ENCODE measurements at places on chromosomes 5 and 9.

GRCh38 chr5:171462928-171463861 is 43.7 kb downstream of the FGF18 start:
- no peaks in the 10 kb centered on the region for H3K36me3 ChIP-seq
- no peaks in the 10 kb centered on the region for H3K27me3 ChIP-seq
- H3K27ac ChIP-seq: no peak overlapping the region
- H3K4me1 ChIP-seq: no peaks in the 10 kb centered on the region
- no peak overlapping the region for H3K4me3 ChIP-seq

DNA sequence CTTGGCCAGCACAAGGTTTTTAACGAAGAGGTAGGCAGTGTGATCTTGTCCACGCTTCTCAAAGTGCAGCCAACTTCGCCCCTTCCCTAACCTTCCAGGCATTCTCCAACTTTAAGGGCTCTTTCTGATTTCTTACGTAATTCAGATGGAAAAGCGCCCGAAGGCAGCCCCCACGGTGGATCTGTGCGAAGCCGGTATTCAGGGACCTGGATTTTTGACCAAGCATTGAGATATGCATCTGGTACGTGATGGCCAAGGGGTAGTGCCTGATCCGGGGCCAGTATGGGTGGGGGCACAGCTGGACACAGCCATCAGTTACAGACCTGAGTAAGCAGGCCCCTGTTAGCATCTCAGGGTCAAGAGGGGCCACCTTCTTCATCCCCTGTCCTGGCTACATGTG is 80.0 kb downstream of the AMBP start:
- no peaks in the 10 kb centered on the region for H3K27me3 ChIP-seq
- no peak for DNase-seq
- no peak overlapping the region for H3K4me3 ChIP-seq
- peaks cover 25% of the 10 kb centered on the region for H3K4me1 ChIP-seq
- H3K27ac ChIP-seq: no peak overlapping the region

GRCh38 chr5:143308731-143309130 is 94.8 kb downstream of the NR3C1 start:
- peak; percentile 26 for DNase-seq
- H3K4me3 ChIP-seq: no peak overlapping the region
- H3K4me1 ChIP-seq: peaks cover 10% of the 10 kb centered on the region

- no peaks in the 10 kb centered on the region for H3K36me3 ChIP-seq
- no peak overlapping the region for H3K4me3 ChIP-seq
- peaks cover 3% of the 10 kb centered on the region for H3K4me1 ChIP-seq
- no peaks in the 10 kb centered on the region for H3K27me3 ChIP-seq
- no peak overlapping the region for H3K27ac ChIP-seq
These were observed 500.7 kb downstream of the TLE4 start for GRCh38 chr9:80072451-80072850.

GRCh38 chr5:75656311-75657003 is 45.2 kb downstream of the ANKDD1B start:
- H3K4me3 ChIP-seq: peak overlapping the region; percentile 35
- peaks cover 13% of the 10 kb centered on the region for H3K4me1 ChIP-seq
- no peaks in the 10 kb centered on the region for H3K36me3 ChIP-seq
- no peak overlapping the region for H3K27ac ChIP-seq
- DNase-seq: peak; percentile 49

- no peak overlapping the region for H3K4me3 ChIP-seq
- H3K4me1 ChIP-seq: no peaks in the 10 kb centered on the region
- no peak for DNase-seq
- no peaks in the 10 kb centered on the region for H3K27me3 ChIP-seq
- no peak overlapping the region for H3K27ac ChIP-seq
- no peaks in the 10 kb centered on the region for H3K36me3 ChIP-seq
These were observed 14.0 kb upstream of the MLANA start for GRCh38 chr9:5876711-5877110.

DNA sequence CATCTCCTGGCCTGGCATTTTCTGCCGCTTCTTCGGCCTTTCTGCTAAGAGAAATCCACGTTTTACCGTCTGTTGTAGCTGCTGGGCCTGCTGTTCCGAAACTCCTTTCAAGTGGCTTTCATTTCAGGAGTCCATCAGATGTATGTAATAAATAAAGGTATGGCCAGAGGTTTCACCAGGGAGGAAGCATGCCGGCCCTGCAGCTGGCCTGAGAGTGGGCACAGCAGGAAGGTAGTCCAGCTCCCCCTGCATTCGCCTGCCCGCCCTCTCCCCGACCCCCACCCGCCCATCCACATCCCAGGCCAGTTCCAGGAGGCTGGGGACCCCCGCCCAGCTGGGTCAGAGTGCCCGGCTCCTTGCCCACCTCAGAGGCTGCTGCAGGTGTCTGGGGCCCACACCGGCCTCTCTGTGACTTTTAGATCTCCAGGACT is 46.4 kb upstream of the EXOC3 start:
- no peak for DNase-seq
- peaks cover 4% of the 10 kb centered on the region for H3K4me1 ChIP-seq
- H3K27me3 ChIP-seq: no peaks in the 10 kb centered on the region
- H3K27ac ChIP-seq: peak overlapping the region; percentile 50

DNA sequence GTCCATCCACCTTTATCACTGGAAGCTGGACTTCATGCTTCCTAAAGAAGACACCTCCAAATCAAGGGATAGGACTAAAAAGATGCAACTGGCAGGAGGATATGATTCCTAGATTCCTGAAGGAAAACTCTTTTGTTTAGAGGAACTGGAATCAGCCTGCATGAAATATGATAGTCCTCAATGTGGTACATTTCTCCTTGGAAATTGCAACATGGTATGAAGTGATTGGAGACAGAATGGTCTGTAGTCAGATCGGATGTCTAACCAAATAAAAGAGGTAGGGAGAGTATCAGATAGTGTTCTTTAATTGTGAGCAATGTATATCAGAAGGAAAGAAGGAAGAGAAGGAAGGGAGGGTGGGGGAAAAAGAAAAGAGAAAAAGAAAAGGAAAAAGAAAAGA is 116.1 kb upstream of the FSTL4 start:
- H3K4me3 ChIP-seq: no peak overlapping the region
- H3K4me1 ChIP-seq: no peaks in the 10 kb centered on the region
- no peaks in the 10 kb centered on the region for H3K27me3 ChIP-seq
- H3K36me3 ChIP-seq: no peaks in the 10 kb centered on the region

GRCh38 chr9:122084026-122084675 is 9.0 kb downstream of the TTLL11 start:
- H3K36me3 ChIP-seq: no peaks in the 10 kb centered on the region
- no peaks in the 10 kb centered on the region for H3K27me3 ChIP-seq
- H3K4me1 ChIP-seq: peaks cover 4% of the 10 kb centered on the region
- H3K4me3 ChIP-seq: no peak overlapping the region
- H3K27ac ChIP-seq: no peak overlapping the region

GRCh38 chr9:83281306-83282255 is 218.6 kb upstream of the RASEF start:
- H3K27ac ChIP-seq: peak overlapping the region; percentile 46
- no peaks in the 10 kb centered on the region for H3K27me3 ChIP-seq
- H3K36me3 ChIP-seq: no peaks in the 10 kb centered on the region
- H3K4me3 ChIP-seq: no peak overlapping the region
- peaks cover 2% of the 10 kb centered on the region for H3K4me1 ChIP-seq

- H3K27ac ChIP-seq: no peak overlapping the region
- H3K4me3 ChIP-seq: no peak overlapping the region
- H3K4me1 ChIP-seq: no peaks in the 10 kb centered on the region
- no peaks in the 10 kb centered on the region for H3K27me3 ChIP-seq
These were observed 18.4 kb upstream of the TTLL11 start for GRCh38 chr9:122111413-122112085.

GRCh38 chr9:78437806-78438205 is 140.9 kb downstream of the PSAT1 start:
- peaks cover 19% of the 10 kb centered on the region for H3K27me3 ChIP-seq
- H3K4me3 ChIP-seq: no peak overlapping the region
- no peaks in the 10 kb centered on the region for H3K36me3 ChIP-seq
- H3K4me1 ChIP-seq: no peaks in the 10 kb centered on the region
- DNase-seq: no peak

DNA sequence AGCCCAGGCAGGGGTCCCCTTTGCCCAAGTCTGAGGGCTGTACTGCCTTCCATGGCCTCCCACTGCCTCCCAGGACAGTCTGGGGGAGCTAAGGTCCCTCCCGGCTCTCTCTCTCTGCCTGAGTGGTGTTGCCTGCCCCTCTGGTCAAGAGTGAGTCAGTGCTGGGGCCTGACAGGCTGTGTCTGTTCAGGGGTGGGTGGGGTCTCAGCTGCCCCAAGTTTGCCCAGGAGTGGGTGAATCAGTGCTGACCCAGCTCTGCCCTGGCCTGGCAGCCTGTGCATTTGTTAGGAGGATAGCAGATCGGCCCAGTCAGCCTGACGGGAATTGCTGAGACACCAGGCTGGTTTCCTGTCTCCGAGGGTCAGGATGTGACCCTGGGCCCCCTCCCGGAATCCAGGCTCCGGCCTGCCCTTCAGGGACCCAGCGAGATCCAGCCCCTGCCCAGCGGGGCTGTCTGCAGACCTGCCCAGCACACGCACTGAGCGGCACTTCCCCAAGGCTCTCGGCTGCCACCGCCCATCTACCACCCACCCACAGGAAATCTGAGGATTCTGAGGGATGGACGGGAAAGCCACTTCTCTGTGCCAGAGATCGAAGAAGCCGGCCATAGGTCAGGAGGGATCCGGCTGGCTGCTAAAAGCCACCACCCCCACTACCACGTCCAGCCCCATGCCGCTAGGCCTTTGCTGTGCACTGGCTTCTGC is 15.9 kb downstream of the ENG start:
- no peak for DNase-seq
- no peaks in the 10 kb centered on the region for H3K27me3 ChIP-seq
- H3K4me3 ChIP-seq: no peak overlapping the region
- peaks cover 40% of the 10 kb centered on the region for H3K4me1 ChIP-seq

DNA sequence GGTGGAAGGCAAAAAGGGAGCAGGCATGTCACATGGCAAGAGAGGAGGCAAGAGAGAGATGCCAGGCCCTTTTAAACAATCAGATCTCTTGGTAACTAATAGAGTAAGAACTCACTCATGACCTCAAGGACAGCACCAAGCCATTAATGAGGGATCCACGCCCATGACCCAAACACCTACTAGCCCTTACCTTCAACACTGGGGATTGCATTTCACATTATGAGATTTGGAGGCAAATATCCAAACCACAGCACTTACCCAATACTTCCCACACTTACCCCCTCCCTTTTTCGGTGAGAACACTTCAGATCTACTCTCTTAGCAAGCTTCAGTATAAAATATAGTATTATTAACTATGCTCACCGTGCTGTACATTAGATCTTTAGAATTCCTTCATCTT is 41.9 kb downstream of the ZNF354A start:
- H3K4me3 ChIP-seq: no peak overlapping the region
- H3K4me1 ChIP-seq: no peaks in the 10 kb centered on the region
- H3K36me3 ChIP-seq: no peaks in the 10 kb centered on the region

GRCh38 chr5:149166591-149167100 is 25.4 kb downstream of the ABLIM3 start:
- H3K36me3 ChIP-seq: peaks cover 4% of the 10 kb centered on the region
- no peak for DNase-seq
- no peak overlapping the region for H3K27ac ChIP-seq
- H3K27me3 ChIP-seq: no peaks in the 10 kb centered on the region
- no peak overlapping the region for H3K4me3 ChIP-seq
- H3K4me1 ChIP-seq: peaks cover 21% of the 10 kb centered on the region

DNA sequence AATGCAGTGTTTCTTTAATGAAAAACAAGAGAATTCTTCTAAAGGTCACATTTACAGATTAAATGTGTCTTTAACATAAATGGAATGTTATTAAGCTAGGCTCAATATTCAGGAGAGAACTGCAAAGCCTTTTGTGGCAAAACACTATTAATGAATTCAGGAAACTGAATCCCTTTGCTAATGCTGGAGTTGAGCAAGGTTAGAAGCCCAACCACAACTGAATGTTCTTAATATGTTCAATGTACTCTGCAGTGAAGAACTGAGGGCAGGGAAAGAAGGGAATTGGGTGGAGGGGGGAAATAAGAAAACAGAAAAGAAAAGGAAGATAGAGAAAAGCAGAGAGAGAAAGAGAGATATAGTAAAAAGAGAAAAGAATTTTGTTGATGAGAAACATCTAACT is 276.7 kb upstream of the TMEM161B start:
- no peaks in the 10 kb centered on the region for H3K4me1 ChIP-seq
- DNase-seq: no peak
- H3K4me3 ChIP-seq: no peak overlapping the region
- H3K27ac ChIP-seq: no peak overlapping the region
- no peaks in the 10 kb centered on the region for H3K36me3 ChIP-seq

GRCh38 chr5:173629628-173630027 is 13.2 kb upstream of the BOD1 start:
- H3K27me3 ChIP-seq: no peaks in the 10 kb centered on the region
- H3K4me1 ChIP-seq: peaks cover 4% of the 10 kb centered on the region
- H3K27ac ChIP-seq: no peak overlapping the region
- no peak overlapping the region for H3K4me3 ChIP-seq

GRCh38 chr5:38069360-38069759 is 189.0 kb upstream of the EGFLAM start:
- no peak for DNase-seq
- H3K4me3 ChIP-seq: no peak overlapping the region
- no peak overlapping the region for H3K27ac ChIP-seq
- H3K4me1 ChIP-seq: no peaks in the 10 kb centered on the region
- no peaks in the 10 kb centered on the region for H3K27me3 ChIP-seq

DNA sequence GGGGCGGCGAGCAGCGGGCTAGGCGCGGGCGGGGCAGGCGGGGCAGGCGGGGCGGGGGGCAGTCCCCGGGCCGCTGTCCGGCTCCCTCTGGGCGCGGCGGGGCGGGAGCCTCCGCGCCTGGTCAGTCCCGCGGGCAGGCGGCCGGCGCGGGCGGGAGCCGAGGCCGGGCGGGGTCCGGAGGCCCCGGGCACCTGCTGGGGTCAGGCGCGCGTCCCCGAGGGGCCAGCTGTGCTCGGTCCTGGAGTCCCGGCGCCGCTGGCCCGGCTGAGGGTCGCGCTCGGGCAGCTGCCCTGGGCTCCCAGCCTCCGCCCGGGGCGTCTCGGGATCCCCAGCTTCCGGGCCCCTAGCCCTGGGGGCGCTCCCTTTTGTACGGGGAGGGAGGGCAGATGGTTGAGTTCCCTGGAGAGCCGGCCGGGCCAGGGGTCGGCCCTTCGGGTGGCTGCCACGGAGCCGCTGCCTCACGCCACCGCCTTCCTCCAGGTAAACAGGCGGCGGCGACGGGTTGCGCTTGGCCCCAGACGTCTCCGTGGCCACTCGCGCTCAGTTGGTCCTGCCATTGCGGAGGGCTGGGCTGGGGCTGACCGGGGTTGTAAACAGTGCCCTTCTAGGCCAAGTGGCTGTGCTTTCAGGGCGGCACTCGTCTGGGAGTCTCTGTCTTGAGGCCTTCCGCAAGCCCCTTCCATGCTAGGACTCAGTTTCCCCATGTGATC is 473 bp downstream of the ZBTB34 start:
- peaks cover 16% of the 10 kb centered on the region for H3K4me1 ChIP-seq
- peak overlapping the region; percentile 93 for H3K27ac ChIP-seq
- H3K36me3 ChIP-seq: peaks cover 9% of the 10 kb centered on the region
- peak; percentile 23 for DNase-seq

- peaks cover 7% of the 10 kb centered on the region for H3K4me1 ChIP-seq
- H3K27me3 ChIP-seq: no peaks in the 10 kb centered on the region
- H3K27ac ChIP-seq: no peak overlapping the region
- no peaks in the 10 kb centered on the region for H3K36me3 ChIP-seq
These were observed 59.8 kb downstream of the ENC1 start for GRCh38 chr5:74580729-74581109.

All from lung (tissue), 17 donors.